Mesothelial cell of epicardium (in vitro differentiated cells): ENCODE measurements at places on chromosomes 7 and 10. TPM values are rescaled to one million over a fixed set of nuclear protein-coding genes. Genes with fewer than 3 reads are reported as not detected.

MYO3A gene
- 4.2 to 4.7 TPM (median 4.7 TPM) in 3 replicates for total RNA-seq

DNA sequence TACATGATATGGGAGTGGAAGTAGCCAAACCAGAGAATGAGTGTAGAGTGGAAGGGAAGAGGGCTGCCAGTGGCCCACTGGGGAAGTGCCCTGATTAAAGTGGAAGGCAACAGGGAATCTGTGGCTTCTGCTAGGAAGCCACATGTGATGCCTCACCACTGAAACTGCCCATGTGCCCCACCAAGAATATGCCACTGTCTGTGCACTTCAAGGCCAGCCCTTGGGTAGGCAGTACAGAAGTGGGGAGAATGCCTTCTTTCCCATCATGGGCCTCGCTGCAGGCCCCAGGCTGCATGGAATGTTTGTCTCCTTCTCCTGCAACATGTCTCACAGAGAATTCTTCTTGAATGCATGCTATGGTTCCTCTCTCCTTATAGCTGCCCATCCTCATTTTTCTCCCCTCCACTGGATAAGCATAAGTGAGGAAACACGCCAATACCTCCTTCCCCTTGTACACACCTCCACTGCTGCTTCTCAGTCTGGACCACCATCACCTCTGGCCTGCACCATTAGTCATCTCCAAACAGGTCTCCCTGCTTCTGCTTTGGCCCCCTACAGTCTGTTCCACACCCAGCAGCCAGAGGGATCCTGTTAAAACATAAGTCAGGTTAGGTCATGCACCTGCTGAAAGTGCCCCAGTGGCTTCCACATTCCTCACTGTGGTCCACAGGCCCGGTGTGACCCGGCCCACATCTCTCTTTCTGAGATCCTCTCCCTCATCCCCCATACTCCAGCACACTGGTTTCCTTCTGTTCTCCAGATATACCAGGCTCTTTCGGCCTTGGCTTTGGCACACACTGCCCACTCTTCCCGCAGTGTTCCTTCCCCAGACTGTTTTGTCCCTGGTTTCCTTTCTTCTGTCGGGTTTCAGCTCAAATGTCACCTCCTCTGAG is 37.1 kb downstream of the SNX10 start:
- no peak for DNase-seq

- DNase-seq = no peak
Observed at GRCh38 chr7:143410521-143411004, 1.9 kb upstream of the EPHA1 start.

DNA sequence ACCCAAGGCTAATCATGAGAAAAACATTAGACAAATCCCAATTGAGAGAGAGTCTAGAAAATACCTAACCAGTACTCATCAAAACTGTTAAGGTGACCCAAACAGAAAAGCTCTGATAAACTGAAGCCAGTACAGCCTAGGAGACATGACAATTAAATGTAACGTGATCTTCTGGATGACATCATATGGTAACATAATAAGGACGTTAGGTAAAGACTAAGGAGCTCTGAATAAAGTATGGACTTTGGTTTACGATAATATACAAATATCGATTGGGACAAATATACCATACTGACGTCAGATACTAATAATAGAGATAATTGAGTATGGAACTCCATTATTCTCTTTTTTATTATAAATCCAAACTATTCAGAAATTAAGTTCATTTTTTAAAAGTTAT is 561.1 kb upstream of the STEAP1 start:
- no peak for DNase-seq

- DNase-seq = no peak
Observed at GRCh38 chr7:2030475-2031450, 202.0 kb downstream of the MAD1L1 start.

GRCh38 chr7:16644636-16645592 is 640 bp downstream of the ANKMY2 start:
- peak; percentile 24 for DNase-seq

GRCh38 chr10:79452174-79452611 is 6.8 kb upstream of the ZCCHC24 start:
- no peak for DNase-seq
